ENCODE measurements at places on chromosomes 7 and 10.

DNA sequence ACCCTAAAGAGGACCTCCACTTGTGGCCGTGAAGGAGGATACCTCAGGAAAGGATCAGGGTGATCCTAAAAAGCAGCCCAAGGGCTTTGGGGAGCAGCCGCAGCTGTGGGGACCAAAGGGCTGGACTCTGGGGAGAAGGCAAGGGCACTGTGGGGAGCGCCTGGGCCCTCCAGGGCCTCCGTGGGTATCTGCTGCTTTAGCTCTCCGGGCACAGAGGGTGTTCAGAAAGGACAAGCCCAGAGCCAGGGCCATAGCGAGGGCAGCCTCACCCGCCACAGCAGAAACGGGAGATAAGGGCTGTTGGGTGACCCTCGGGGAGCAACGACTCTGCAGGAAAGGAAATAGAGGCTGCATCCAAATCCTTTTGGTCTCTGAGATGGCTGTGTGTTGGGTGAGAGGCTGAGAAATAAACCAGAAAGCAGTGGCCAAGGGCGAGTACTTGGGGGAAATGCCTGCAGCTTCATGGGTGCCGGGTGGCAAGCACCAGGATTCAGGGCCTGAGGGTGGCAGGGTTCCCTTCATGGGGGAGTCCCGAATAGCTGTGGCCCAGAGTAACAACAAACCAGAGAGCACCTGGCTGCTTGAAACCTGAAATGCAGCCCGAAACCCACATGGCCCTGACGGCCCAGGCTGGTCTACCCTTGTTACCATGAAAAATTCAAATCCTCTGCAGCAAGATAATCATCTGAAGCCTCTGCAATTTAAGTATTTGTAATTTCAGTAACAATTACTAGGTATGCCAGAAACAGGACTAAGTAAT is 95.2 kb downstream of the VIPR2 start:
- DNase-seq = no peak

DNA sequence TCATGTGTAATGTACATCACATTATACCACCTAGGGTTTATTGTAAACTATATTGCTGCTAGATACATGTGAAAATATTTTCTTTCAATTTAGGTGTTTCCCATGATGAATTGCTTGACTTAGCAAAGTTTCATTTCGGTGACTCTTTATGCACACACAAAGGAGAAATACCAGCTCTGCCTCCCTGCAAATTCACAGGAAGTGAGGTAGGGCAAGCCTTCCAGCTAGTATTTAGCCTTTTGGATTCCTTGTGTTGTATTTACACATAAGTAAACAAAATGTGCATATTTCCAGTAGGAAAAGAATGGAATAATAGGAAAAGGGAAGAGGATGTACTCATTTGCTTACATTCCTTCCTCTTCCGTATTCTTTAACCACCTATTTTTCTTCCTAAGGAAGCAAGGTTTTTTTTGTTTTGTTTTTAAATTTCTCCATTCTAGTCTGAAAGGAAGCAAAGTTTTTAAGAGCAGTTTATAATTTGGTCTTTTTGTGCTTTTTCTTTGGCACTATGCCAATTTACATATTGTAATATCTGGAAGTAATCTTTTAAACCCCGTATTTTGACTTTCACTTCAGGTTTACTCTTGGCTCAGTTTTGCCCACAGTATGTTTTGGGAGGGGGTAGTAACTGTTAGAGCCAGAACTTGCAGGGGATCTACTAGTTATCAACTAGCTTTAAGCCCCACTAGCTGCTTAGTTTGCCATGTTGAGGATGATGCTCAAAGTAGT is 10.4 kb downstream of the PMPCB start:
- no peak for DNase-seq

- DNase-seq = no peak
Observed at GRCh38 chr10:74797550-74797949, 28.9 kb upstream of the KAT6B start.

DNA sequence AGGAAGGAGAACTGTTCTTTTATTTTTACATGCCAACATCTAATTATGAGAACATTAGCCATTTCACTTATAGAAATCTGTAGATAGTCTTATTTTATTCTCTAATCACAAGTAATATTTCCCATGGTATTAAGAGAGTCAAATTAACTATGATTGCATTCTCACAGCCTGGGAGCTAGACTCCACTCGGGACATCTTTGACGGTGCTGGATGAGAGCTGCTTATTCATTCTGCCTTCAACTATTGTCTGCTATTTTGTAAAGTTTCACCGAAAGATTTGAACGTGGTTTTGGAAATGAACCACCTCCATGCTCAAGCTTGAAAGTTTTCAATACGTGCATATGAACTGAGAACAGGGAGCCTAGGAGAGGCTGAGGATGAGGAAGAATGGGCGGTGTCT is 264.3 kb upstream of the KLF6 start:
- DNase-seq = no peak

DNA sequence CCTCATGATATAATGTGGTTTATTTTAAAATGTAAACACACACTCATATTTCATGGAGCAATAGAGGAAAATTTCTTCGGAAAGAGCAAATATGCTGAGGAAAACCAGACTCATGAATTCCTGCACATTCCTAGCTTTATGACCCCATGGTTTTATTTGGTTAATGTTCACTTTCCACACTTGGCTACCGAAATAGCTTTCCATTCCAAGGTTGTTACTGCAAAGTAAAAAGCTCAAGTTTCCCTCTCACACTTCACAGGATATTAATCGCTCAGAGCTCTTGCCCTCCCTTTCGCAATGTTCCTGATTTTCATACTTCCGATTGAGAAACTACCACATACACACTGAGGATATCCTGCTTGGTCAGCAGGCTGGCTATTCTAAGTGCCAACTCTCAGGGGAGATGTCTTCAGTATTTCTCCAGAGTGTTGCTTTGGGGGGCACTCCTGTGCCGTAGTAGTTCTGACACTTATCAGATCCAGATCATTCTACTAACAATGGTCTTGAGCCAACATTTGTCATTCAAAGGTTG is 77.5 kb upstream of the STEAP1B start:
- no peak for DNase-seq

DNA sequence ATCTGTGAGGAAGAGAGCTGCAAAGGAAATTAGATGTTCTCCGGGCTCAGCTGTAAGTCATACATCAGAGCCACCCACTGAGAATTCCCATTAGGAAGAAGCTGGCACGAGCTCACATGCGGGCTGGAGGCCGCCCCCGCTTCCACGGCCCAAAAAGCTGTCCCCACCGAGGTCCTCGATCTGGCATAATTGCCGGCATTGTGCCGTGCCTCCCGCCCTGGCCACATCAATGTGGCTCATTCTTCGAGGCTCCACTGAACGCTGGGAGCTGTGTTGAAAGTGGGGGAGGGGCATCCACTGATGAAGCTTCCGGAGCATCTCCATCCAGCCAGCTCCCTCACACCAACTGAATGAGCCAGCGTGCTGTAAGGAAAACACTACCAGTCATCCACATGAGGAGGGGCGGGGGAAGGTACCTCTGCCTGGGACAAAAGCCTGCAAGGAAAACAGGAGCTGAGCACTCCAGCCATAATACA is 173.1 kb downstream of the PTPRN2 start:
- DNase-seq = peak; percentile 82

DNA sequence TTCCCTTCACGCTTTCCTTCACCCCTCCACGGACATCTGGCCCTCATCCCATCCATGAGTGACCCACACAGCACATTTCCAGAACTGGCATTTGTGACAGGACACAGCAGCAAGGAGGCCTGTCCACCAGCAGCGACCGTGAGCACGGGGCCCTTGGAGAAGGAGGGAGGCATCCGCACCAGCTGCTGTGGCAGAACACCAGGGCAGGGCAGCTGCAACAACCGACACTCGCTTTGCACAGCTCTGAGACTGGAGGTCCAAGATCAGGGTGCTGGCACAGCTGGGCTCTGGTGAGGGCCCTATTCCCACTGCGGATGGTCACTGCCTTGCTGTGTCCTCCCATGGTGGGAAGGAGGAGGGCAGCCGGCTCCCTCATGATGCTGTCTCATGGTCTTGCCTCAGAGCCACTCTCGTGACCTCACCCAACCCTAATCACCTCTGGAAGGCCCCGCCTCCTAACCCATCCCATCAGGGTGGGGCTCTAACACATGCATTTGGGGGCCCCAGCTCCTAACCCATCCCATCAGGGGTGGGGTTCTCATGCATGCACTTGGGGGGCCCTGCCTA is 36.7 kb downstream of the PTPRN2 start:
- no peak for DNase-seq

GRCh38 chr7:21587139-21587784 is 44.4 kb downstream of the DNAH11 start:
- no peak for DNase-seq

GRCh38 chr7:68868978-68869377 is 729.3 kb upstream of the AUTS2 start:
- no peak for DNase-seq

DNA sequence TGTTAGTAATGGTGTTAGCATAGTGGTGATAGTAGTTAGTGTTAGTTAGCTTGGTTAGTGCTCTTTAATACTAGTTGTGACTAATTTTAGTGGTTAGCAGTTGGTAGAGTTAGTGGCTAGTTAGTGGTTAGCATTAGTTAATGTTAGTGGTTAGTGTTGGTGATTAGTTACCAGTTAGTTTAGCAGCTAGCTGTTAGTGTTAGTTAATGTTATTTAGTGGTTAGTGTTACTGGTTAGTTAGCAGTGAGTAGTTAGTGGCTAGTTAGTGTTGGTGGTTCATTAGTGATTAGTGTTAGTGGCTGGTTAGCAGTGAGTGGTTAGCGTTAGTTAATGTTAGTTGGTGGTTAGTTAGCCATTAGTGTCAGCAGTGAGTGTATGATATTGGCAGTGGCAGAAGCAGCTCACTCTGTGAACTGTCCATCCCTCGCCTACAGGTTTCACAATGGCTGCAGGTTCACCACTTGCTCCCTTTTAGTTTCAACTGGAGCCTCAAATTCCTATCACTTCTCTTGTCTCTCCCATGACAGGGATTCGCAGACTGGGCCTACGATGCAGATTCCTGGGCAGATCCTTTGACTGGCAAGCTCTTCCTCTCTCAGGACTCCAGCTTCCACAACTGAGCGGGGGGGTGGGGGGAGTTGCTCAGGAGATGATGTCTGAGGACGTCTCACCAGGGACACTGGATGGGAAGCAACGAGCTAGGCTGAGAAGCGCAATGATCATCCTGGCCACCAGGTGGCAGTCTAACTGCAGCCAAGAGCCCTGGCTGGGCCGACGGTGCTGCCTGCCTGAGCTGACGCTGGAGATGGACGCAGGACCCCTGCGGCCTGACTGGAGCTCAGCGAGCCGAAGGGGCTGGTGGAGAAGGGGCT is 19.5 kb downstream of the GHRHR start:
- peak; percentile 54 for DNase-seq

DNA sequence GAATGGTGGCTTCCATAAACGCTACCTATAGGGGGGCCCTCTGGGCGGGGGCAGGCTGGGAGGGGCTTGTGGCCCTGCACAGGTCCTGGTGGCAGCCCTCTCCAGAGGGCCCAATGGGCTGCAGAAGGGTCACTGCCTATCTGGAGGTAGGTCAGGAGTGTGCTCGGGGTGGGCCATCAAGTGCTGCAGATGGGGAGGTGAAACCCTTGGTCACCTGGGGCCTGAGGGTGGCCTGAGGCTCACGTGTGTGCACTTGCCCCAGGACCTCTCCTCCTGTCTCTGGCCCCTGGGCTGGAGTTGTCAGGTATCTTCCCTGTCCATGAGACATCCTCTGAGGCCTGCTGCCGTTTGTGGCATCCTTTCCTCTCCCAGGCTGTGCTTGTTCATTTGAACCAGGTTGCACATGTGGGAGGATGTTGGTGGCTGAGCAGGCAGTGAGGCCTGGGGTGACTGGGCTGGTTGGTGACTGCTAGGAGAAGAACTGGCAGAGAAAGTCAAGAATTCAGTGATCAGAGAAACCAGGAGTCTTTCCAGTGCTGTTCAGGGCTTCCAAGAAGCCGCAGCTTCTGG is 21.1 kb upstream of the SH2D4B start:
- no peak for DNase-seq

DNA sequence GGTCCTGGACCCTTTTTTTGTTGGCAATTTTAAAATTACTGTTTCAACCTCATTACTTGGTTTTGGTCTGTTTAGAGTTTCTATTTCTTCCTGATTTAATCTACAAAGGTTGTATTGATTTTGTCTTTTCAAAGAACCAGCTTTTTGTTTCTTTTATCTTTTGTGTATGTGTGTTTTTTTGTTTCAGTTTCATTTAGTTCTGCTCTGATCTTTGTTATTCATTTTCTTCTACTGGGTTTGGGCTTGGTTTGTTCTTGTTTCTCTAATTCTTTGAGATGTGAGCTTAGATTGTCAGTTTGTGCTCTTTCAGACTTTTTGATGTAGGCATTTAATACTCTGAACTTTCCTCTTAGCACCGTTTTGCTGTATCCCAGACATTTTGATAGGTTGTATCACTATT is 8.5 kb upstream of the MRPS33 start:
- DNase-seq = no peak

- DNase-seq = no peak
Observed at GRCh38 chr7:102096012-102096332, 190.7 kb upstream of the SH2B2 start.

DNA sequence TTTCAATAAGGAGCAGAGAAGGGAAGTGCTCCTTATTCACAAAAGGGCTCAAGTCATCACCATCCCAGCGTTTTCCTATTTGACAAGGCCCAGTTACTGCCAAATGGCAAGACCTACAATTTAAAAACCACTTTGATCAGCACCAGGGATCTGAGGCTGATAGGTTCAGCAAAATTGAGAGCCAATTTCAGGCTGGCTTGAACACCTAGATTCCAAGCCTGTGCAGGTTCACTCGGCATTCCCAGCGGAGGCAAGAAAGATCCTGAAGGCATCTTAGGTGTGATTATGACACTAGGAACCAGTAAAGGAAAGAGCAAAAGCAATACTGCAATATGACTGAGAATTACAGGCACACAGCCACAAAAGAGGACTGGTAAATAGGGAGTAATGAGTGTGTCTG is 441.4 kb downstream of the CALN1 start:
- no peak for DNase-seq

GRCh38 chr10:86651631-86652331 is 2.6 kb upstream of the OPN4 start:
- no peak for DNase-seq

- no peak for DNase-seq
Observed at GRCh38 chr10:33334153-33334804, at the start of gene NRP1. NRP1 (minus strand) TSS chr10:33334667; CDS start chr10:33334382, 285 bp downstream.

GRCh38 chr10:57993302-57993701 is 274.4 kb downstream of the IPMK start:
- DNase-seq = no peak

- DNase-seq = no peak
Observed at GRCh38 chr7:55345292-55345691, 19.8 kb upstream of the LANCL2 start.

DNA sequence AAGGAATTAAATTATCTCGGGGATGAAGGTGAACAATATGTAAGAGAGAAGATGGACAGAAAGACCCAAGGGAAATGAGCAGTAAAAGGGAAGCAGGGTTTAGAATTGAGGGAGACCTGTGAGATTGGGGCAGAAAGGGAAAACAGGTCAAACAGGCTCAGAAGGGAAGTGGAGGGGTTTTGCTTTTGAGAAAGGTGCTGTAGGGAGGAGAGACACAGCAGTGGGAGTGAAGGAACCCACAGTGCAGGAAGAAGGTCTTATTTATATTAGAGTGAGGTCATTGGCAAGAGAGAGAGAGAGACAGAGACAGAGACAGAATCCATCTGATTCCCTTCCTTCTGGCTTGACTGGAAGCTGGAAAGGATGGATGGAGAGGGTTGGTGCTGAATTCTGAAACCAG is 3.5 kb upstream of the TCAF1 start:
- DNase-seq = no peak
